A549 treated with AZD2906 at 1 μM for 4 hours (cell line): ENCODE measurements at places on chromosomes 13 and 19. TPM values are rescaled to one million over a fixed set of nuclear protein-coding genes. Genes with fewer than 3 reads are reported as not detected.

The TMEM255B gene
- 0.58 to 1.5 TPM (median 0.98 TPM) in 5 replicates for total RNA-seq

The ANKLE1 gene
- total RNA-seq, result 0.11 to 0.48 TPM (median 0.47 TPM) in 5 replicates

The SIGLEC14 gene
- 0.08 to 0.15 TPM (median 0.08 TPM) in 3 of 5 replicates, not detected in the others for total RNA-seq

The PTH2 gene
- total RNA-seq, result not detected in 5 replicates

The CGB2 gene
- total RNA-seq, result 0.09 to 0.21 TPM (median 0.21 TPM) in 3 of 5 replicates, not detected in the others

The ATP4B gene
- not detected in 5 replicates for total RNA-seq

The ZNF570 gene
- total RNA-seq, result 2.0 to 4.7 TPM (median 3.2 TPM) in 5 replicates
